Aorta (tissue), 5 donors: ENCODE measurements at places on chromosomes 11 and 22. TPM values are rescaled to one million over a fixed set of nuclear protein-coding genes. Genes with fewer than 3 reads are reported as not detected.

NPAS4 gene
- polyA plus RNA-seq, result 2.5 TPM

A4GALT gene
- 15.8 TPM for polyA plus RNA-seq

- no peak for DNase-seq
These were observed 9.7 kb upstream of the ANKK1 start for GRCh38 chr11:113377681-113378412.

GRCh38 chr11:105789579-105790420, 179.9 kb downstream of the GRIA4 start:
- no peak for DNase-seq

GRCh38 chr11:496834-497564, 10.0 kb downstream of the RNH1 start:
- DNase-seq, result peak; percentile 37

SYNGR1 gene
- 23.1 TPM for polyA plus RNA-seq
